ENCODE measurements at places on chromosomes 3 and 15.

GRCh38 chr15:78093242-78094020 is 1.1 kb downstream of the SH2D7 start:
- peak; percentile 91 for DNase-seq

GRCh38 chr15:67883234-67883773 is 43.5 kb upstream of the RNU6-1 start:
- DNase-seq, result no peak

DNA sequence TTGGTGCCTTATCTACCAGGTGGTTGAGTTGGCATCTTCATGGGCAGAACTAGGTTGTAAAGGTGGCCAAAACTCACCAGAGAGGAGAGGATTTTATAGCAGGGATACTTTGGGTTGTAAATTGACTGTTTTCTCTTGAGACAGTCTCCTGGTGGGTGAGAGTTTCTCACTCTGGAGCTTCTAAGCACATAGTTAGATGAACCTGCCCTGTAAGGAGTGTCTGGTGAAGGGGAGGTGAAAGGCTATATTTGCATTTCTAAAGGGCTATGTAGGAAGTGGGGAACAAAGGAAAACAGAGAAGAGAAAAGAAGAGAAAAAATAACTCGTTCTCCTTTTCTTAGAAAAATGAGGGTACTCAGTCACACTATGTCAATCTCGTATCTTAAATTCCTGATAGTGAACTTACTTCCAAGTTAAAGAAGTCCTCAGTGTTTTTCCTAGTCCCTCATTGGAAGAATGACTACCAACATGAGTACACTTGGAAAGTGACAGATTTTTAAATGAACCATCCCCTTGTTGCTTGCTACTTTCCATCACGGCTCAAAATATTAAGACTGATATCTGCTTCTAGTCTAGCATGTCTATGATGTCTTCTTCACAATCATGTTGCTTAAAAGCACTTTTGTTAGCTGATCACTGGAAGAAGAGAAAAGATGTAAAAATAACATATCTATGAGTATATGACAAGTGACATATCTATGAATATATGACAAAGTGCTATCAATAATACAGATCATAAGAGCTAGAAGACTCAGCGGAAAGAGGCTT is 113.8 kb upstream of the P2RY1 start:
- DNase-seq, result no peak

GRCh38 chr3:90025019-90025418 is 917.6 kb downstream of the EPHA3 start:
- no peak for DNase-seq

DNA sequence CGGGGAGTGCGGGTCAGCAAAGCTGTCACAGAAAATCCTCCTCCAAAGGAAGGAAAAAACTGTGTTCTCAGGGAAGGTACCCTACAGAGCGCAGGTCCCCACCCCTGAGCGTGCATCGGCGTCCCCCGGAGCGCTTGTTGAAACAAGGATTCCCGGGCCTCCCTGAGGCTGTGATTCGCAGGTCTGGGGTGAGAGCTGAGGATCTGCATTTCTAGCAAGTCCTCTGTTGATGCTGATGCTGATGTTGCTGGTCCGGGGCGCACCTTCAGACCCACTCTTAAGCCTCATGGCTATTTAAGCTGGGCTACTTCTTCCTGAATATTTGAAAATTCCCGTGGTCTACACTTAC is 226.2 kb upstream of the IGF1R start:
- DNase-seq, result peak; percentile 62

DNA sequence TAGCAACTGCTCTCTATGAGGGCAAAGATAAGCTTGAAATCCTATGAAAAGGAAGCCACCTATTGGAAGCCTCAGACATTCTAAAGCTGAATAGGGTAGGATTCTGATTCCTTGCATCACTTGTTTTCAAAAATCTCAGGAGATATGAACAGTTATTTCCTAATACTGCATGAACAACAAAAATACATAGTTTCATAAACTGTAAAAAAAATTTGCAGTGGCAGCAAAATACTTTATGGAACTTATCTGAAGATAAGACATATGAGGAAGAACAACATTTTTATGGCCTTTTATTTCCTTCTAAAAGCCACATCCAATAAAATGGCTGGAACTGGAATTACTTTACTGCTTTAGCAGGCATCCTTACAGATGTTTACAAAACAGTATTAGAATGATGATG is 29.9 kb downstream of the AP3S2 start:
- no peak for DNase-seq

DNA sequence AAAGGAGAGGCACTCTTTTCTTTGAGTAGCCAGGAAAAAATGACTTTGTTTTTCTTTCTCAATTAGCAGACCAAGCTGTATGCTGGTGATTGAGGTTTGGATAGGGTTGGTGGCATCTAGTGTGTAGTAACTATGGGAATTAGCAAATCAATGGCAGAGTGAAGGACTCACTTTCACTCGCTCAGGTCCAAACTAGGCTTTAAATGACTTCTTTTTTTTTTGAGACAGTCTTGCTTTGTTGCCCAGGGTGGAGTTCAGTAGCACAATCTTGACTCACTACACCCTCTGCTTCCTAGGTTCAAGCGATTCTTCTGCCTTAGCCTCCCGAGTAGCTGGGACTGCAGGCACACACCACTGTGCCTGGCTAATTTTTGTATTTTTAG is 35.9 kb downstream of the PRKCI start:
- no peak for DNase-seq

DNA sequence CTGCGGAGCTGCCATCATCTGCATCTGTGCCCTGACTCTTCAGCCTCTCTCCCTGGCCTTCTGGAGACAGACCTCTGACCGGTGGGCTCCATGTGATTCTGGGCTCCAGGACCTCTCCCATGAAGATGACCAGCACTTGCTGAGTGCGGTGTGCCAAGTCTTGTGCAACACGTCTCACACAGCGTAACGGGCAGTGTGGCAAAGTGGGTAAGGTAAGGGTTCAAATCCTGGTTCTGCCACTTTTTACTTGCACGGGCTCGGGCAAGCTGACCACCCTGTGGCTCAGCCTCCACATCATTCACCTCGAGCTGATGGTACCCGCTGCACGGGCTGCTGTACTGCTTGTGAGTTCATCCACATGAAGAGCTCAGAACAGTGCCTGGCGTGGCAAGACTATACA is 6.5 kb upstream of the SYNM start:
- no peak for DNase-seq

GRCh38 chr3:192188218-192188835 is 539.0 kb downstream of the FGF12 start:
- DNase-seq, result no peak

DNA sequence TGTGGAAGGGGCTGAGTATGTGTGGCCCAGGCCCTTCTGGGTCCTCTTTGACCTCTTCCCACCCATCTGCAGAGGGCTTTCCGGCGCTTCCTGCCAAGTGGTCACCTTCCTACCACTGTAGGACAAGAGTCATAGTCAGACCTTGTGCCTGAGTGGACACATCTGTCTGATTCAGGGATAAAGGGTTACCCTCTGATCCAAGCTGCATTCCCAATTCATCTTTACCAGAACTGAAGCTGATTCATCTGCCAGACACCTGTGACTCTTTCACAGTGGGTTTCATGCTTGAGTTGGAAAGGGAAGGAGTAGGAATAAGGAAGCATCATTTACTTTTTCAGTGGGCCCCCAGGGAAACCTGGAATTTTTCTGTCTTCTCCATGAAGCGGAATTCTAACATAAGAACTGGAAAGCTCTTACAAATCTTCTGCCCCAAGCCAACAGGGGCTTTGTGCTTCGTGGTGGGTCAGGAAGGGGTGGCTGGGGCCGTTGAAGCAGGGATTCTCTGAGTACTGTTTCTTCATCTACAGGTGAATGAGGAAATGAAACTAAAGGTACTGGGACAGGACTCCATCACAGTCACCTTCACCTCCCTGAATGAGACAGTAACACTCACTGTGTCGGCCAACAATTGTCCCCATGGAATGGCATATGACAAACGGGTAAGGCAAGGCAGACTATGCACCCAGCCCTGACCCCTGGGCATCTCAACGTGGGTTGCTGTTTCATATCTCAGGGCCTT is 46.4 kb downstream of the C3orf20 start:
- no peak for DNase-seq

- DNase-seq, result no peak
Observed at GRCh38 chr15:33341953-33342352, 31.2 kb downstream of the RYR3 start.

GRCh38 chr15:95202569-95203349 is 971.4 kb downstream of the MCTP2 start:
- no peak for DNase-seq

- no peak for DNase-seq
Observed at GRCh38 chr15:71755092-71755970, 55.0 kb upstream of the NR2E3 start.
